ENCODE measurements at places on chromosomes 12 and 14.

- DNase-seq = no peak
These were observed 5.5 kb upstream of the KRT8 start for GRCh38 chr12:52910248-52910883.

- no peak for DNase-seq
These were observed 843 bp upstream of the NUAK1 start for GRCh38 chr12:106139422-106140171.

DNA sequence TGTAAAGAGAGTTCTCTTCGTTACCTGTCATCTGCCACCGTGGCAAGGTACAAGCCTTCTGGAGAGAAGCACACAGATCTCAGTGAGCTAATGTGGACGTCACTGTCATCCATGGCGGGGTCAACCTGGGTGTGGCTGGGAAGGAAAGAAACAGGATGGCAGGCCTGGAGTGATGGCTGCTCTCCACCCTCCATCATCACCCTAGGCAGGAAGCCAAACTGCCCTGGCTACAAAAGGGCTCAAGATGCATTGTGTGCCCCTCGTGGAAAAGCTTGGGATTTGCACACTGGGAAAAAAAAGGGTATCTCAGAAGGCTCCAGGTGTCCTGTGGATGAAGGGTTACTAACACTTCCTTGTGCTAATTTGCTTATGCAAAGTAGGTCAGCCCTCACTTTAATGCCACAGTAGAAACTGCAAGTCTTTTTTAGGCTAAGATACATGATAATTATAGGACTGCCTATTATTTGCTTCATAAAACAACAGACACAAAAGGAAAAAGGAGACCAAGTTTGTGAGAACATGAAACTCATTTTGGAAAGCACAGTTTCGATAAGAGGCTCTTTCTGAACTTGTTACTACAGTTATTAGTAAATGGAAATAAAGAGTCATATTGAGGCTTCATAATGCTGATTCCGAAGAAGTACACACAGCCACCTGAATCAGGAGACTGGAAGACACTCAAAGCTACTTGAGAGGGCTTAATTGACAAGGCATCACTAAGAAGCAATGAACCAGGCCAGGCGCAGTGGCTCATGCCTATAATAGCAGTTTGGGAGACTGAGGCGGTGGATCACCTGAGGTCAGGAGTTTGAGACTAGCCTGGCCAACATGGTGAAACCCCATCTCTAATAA is 18.9 kb downstream of the RFC5 start:
- no peak for DNase-seq

GRCh38 chr12:111677186-111677585 is 8.6 kb downstream of the BRAP start:
- no peak for DNase-seq

DNA sequence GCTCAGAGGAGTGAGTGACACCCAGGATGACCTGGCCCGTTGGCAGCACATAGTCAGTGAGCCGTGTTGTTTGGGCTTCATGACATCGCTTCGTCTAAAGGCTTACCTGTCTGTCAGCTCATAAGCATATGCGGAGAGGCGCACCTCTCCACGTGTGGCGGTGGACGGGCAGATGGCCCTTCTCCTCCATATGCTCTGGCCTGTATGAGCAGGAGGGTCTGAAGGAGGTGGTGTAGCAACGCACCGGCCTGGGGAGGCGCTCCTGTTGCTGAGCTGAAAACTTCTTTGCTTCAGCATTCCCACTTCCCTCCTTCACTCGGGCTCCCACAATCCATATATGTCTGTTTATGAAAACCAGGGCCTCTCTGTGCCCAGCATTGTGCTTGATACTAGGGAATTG is 186.1 kb downstream of the TSPAN9 start:
- DNase-seq = no peak

- DNase-seq = peak; percentile 66
These were observed 82.4 kb downstream of the ARL6IP4 start for GRCh38 chr12:123062681-123063486.

DNA sequence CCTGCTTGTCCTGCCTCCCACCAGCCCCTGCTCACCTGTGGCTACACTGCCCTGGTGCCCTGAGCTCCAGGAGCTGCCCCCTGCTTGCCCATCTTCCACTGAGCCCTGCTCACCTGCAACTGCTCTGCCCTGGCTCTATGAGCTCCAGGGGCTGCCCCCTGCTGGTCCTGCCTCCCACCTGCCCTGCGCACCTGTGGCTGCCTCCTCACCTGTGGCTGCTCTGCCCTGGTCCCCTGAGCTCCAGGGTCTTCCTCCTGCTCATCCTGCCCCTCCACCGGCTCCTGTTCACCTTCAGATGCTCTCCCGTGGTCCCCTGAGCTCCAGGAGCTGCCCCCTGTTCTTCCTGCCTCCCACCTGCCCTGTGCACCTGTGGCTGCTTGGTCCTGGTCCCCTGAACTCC is 247.6 kb downstream of the TMEM121 start:
- DNase-seq = no peak

Data from inflammatory macrophage treated with lipopolysaccharide for 1 hour (primary cell).